NCI-H146 (cell line): ENCODE measurements at places on chromosomes 12 and 14.

DNA sequence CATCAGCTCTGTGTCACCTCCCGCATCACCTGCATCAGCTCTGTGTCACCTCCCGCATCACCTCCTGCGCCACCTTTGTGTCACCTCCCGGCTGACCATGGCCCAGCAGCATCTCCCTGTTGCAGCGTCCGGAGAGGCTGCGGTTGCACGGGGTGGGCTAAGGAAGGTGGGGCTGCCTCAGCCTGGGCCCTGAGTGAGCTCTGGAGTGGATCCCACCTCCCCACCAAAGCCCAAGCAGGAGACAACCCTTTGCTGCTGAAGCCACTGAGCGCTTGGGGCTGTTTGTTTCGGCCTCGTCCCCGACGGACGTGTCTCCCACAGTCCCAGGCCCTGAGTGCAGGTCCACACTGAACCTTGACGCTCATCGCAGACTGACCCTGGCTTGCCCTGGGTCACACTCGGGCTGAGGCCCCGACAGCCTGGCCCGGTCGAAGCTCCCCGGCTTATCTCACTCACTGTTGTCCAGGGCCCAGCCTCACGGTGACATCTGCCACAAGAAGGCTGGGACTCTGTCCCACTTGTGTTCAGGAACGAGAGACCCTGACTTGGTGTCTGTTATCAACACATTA, 12.2 kb downstream of the TMEM121 start:
- no peak for DNase-seq

GRCh38 chr12:442235-442884, 17.4 kb upstream of the B4GALNT3 start:
- DNase-seq = peak; percentile 22

DNA sequence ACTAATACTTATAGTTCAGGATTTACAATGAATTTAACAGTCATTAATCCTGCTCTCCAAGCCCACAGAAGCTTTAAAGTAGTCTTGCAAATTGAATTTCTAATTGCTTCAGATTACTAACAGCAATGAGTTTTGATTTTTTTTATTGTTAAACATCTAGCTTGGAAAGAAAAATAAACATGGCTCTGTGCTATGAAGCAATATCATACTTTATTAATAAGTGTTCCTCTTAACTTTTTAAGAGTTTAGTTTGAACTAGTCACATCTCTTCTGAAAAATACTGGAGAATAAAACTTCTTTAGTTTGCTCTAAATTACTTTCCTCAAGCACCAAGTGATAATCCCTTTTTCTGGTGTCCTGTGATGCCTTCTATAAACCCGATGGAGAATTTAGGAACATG, 250.2 kb downstream of the TRHDE start:
- no peak for DNase-seq

DNA sequence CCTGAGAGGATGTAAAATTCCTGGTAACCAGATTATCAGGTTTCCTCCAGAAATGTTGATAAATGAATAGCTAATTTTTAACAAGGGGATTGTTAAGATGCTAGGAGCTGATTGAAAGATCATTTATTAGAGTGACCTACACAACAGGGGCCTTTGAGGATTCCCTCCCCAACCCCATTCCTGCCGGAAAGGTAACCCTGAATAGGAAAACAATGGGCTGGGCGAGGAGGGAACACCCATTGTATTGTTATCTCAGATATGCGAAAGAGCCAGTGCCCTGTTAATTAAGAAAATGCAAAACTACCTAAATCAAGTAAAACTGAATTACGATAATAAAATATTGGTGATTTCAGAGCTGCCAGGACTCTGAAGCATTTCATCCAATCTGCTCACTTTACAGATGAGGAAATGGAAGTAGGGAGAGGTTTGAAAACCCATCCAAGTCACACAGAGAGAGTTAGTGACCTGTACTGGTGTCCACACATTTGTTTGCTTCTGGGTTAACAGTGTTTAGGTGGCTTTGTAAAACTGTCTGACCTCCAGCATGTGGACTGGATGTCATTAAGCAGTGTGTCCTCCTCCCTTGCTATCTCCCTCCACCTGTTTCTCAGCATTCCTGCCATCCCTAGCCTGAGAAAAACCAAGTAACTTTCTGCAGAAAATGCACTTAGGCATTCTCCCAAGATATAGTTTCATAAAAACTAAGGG, 214.8 kb downstream of the TTC6 start:
- DNase-seq = no peak

DNA sequence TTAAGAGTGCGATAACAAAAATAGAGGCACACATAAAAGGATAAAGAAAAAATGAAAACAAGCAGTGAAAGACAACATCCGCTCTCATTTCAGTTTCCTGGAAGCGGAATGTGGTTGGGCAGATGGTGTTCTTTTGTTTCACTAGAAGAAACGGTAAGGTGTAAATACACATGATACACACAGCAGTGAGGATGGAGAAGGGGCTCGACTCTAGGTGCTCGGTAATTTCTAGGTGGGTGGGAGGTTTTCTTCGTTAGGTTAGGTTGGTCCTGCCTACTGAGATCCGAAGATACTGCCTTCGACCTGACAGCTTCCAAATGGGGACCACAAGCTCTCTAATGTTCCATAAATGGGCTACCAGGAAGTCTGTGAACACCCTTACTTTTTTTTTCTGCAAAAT, 1082.5 kb downstream of the BCL11B start:
- no peak for DNase-seq

- no peak for DNase-seq
These were observed 176.1 kb downstream of the FUT8 start for GRCh38 chr14:65588426-65589140.

- no peak for DNase-seq
These were observed 18.4 kb upstream of the GALNT16 start for GRCh38 chr14:69241577-69241976.

DNA sequence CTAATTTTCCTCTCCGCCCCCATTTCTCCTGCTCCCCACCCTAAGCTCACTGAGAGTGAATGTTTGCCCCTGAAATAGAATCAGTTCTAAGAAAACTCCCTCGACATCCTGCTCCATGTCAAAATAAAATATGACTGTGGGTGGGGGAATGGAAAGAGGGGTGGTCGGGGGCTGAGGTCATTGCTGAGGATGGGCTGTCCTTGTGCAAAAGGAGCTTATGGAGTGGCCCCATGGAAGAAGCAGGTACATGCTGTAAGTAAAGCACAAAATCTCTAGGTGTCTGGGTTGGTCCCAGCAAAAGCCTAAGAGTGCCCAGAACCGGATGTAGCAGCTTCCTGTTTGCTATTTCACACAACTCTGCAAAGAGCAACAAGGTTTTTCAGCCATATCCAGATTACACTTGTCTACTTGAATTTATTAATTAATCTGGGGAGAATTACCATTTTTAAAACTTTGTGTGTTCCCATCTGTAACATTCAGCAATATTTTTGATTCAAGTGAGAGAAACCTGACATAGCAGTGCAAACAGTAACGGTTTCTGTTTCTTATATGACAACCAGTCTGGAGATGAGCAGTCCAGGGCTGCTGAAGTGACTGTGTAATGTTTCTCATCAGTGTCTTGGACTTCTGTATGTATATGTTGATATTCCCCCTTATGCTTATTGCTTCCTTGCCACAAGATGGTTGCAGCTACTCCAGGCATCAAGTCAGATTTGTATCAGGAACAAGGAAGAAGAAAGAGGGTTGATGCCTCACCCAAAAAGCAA, 40.4 kb upstream of the GZMB start:
- no peak for DNase-seq

- no peak for DNase-seq
These were observed 353.7 kb downstream of the APAF1 start for GRCh38 chr12:98998697-98999299.

- DNase-seq = no peak
These were observed 2.8 kb upstream of the KCNK13 start for GRCh38 chr14:90058876-90059458.
